ENCODE measurements at places on chromosomes 3 and 15.

DNA sequence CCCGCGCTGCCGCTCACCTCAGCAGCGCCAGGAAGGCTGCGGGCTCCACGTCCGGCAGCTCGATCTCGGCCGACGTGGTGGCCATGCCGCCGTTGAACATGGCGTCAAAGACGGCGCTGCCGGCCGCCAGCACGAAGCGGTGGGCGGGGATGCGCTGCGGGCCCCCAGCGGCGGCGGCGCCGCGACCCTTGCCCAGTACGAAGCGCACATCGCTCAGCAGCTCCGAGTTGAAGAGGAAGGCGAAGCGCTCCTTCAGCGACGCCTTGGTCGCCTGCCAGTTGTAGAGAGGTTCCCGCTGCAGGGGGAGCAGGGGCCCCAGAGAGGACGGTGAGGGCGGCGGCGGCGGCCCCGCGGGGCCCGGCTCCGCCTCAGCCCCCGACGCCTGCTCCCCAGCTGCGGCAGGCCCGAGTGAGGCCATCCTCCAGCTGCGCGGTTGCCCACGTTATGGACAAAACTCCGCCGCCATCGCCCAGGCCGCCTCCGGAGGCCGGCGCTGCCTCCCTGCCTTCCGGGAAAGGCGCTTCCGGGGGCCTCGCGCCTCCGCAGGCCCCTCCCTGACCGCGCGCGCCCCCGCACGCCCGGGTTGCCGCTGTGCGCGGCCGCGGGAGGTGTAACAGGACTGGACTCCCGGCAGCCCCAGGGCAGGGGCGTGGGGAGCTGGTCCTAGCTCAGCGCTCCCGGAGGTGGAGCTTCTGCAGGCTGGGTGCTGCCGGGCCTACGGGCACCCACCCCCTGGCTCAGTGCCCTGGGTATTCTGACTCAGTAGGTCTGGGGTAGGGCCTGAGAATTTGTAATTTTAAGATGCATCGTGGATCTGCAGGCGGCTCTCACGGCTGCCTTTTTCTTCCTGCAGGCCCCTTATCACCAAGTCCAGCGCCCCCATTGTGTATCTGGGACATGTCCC is at the start of gene BTBD1:
BTBD1 (minus strand) TSS at position 519 of the 904 bp plus-strand sequence; CDS start at position 418, 101 bp downstream.
- peak; percentile 70 for DNase-seq

DNA sequence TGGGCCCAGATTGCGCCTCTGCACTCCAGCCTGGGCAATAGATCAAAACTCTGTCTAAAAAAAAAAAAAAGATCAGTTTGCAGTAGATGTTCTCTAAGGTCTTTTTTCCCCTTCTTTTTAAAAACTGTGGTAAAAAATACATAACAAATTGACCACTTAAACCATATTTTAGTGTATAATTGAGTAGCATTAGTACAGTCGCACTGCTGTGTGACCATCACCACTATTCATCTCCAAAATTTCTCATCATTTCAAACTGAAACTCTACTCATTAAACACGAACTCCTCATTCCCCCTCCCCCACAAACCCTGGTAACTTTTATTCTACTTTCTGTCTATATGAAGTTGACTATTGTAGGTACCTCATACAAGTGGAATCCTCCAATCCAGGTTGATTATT is 160.3 kb downstream of the PEX5L start:
- no peak for DNase-seq

DNA sequence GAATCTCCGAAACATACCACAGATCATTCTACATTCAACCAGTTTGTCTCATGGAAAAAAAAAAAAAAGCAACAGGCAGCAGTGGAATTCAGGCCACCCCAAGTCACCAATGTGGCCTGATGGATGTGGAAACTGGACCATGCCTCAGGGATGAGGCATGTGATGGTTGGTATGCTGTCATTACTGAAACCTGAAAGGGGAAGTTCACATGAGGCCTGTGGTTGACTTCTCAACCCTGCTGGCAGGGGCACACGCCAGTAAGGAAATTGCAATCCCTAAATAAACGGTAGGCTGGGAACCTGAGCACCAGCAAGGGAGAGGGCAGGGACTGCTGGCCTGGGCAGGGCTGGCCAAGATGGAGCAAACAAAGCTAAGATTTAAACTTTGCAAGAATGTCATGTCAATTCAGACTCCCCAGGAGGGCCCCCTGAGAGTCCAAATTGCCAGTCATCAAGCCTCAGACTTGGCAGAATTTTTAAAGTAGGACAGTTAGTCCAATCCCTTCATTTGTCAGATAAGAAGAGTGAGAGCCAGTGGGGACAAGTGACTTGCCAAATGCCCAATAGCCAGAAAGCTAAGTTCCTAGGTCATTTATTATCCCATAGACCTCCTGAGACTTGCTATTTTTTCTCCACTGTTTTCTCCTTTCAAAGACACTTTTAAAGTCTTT is 310.4 kb downstream of the ERC2 start:
- no peak for DNase-seq

DNA sequence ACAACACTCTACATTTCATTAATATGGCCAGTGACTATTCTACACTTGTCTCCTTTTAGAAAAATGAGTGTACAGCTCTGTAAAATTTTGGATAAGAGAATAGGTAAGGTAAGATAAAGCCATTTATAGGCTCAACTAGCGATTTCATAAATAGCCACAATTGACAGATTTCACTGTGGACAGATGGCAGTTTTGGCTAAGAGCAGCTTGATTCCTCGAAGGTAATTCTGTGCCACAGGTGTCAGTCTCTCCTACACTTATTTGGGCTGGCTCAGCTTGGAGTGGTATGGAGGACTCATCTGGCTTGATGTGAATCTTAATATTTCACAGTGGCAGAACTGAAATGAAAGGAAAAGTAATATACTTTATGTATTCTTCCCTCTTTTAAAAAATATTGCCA is 536.7 kb upstream of the TBL1XR1 start:
- no peak for DNase-seq

GRCh38 chr15:42608110-42608531 is 32.7 kb downstream of the STARD9 start:
- no peak for DNase-seq

DNA sequence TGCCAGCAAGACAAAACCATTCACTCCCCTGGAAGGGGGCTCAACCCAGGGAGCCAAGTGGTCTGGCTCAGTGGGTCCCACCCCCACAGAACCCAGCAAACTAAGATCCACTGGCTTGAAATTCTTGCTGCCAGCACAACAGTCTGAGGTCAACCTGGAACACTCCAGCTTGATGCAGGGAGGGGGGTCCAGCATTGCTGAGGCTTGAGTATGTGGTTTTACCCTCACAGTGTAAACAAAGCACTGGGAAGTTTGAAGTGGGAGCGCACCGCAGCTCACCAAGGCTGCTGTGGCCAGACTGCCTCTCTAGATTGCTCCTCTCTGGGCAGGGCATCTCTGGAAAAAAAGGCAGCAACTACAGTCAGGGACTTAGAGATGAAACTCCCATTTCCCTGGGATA is 81.7 kb downstream of the MSL2 start:
- DNase-seq = no peak

- no peak for DNase-seq
These were observed 102.8 kb downstream of the PEX5L start for GRCh38 chr3:179933914-179934313.

DNA sequence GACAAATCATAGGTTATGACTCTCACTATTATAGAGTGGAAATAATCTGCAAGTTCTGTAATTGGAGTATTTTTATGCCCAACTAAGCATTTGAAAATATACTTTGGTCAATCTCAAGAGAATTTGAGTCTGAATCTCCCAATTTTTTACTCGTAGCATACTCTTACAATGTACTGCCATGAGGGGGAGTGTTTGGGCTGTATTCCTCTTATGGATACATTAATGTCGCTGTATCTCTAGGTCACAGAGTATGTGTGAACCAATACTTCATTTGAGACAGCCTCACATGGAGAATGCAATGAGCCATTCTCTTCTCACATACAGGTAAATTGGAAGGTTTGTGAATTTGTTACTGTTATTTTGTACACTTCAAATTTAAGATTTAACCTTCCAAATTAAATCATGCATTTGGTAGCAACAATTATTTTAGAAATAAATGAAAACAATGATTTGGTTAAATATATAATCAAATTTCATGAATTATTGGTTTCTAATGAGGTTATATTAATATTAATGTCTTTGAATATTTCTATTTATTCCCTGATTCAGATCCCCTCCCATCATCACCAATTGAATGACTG is 5.5 kb upstream of the CD200 start:
- DNase-seq = no peak

DNA sequence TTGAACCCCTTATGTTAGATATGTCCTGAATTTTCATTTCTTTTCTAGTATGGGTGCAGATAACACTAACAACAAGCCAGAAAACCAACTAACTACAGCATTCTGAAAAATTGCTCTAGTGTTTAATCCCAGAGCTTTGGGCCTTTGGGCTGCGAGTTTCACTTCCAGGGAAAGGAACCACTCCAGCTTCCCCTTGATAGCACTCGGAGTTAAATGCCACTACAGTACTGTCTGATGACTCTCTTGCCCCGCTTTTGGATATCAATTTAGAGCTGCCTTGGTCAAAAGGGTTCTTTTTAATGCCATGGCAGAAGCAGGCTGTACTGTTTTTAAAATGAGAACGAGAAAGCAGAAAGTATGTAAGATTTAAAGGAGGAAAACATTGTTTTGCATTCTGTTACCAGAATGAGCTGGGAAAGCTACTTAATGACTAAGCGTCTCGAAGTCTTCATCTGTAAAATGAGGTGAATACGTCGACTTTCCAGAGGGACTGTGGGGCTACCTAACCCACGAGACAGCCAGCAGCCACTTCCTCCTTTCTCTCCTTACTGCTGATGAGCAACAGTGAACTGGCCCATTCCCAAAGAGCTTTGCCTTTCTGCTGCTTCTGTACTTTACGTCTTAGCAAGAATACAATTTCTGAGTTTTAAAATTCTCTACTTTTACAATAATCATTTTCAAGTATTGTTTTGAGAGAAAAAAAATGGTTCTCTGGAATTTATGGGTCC is 299.3 kb upstream of the LYSMD4 start:
- DNase-seq = no peak

DNA sequence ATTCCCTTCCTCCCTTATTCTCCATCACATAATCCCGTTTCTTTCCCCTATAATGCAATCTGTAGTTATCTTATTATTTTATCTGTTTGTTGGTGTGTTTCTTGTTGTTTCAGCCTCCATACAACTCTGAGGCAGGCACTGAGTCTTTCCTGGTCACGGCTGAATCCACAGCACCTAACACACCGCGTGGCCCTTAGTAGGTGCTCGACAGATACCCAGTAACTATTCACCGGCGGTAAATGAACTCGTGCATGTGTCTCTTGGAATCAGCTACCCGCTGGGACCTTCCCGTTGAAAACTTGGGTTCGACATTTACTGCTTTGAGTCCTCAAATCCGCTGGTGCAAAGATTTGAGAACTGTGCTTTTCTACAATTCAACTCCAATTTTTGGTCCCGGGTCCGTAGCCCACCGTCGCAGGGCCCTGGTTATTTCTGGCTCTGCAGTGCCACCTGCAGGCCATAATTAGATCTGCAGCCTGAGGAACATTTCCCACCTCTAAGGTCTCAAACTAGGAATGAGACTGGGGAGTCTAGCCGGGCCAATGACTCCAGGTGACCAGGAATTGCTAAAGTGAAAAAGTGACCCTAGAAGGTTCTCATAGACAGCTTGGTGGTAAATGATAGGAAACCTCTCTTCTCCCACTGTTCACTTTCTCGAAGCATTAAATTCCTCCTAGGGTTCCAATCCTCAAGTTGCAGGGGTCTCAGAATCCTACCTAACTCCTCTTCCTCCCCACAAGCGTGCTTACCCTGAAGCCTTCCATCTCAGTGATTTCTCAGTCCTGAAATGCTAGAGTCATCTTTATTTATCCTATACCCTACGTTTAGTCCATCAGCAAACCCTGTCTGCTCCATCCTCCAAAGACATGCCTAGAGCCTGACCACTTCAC is 40.0 kb upstream of the TRH start:
- DNase-seq = no peak

DNA sequence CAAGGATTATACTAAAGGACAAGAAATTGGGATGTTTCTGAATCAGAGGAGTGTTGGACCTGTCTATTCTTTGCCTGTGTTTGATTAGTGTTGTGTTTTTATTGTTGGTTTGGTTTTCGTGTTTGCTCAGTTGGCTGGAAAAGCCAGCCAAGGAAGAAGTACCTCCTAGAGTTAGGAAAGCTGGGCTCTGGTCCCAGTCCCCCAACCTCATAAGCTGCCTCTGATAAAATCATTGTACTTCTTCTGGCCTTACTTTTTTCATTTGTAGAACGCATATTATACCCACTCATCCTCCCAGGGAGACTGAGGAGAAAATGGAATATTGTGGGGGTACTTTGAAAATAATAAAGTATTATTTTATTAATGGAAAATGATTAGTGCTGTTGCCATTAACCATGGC is 177.4 kb upstream of the TRIM42 start:
- DNase-seq = no peak

GRCh38 chr3:3082234-3082924 is 27.8 kb downstream of the IL5RA start:
- DNase-seq = no peak

- no peak for DNase-seq
These were observed 19.6 kb downstream of the EIF1B start for GRCh38 chr3:40329071-40329470.

DNA sequence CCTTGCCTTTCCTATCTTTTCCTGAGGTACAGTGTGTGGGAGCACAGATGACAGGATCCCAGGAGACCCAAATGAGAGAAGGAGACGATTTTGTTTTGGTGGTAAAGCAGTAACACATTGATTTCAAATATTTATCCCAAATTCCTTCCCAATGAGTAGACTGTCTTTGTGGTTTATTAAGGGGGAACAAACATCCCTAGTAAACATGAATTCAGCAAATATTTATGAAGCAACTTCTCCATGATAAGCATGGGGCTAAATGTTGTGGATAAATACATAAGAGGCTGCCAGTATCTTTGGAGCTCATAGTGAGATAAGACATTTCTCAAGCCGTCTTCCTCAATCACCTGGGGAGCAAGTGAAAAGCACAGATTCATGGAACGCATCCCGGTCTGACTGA is 460.8 kb upstream of the CFAP20DC start:
- no peak for DNase-seq

GRCh38 chr3:67788396-67788795 is 134.0 kb upstream of the SUCLG2 start:
- no peak for DNase-seq

DNA sequence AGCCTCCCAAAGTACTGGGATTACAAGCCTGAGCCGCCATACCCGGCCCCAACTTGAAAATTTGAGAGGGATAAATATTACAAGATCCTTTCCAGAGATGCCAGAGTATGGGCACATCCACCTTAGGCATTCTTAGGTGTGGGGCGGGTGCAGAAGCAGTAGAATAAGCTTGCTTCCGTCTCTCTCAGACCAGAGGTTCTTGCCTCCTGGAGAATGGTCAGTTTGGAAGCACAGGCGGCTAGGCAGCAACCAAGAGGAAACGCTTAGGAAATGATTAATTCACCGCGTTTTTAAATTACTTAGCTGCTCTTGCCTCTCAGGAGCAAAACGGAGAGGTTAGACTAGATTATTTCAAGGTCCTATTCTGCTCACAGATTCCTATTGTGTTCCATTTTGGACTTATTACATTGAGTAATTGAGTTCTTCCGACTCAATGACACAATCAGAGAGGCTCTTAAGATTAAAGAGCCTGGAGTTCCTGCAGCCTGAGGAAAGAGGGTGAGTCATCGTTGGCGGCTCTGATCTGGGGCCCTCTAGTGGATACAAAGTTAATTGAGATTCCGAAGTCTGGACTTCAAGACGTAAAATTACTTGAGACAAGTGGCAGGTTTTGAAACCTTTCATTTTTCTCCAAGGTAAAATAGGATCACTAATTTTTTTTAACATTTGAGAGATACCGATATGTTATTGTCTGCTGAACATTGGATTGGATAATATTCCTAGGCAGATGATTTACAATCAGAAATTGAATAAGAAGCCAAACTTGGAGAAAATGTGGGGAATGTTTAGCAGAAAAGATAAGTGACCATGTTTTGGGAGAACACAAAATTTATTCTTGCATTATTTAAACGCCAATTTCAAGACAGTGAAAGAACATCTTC is 5.8 kb upstream of the TOPAZ1 start:
- peak; percentile 20 for DNase-seq
